ENCODE measurements at places on chromosomes 2 and 18.

- no peak for DNase-seq
Measured at GRCh38 chr2:197261808-197262226, 48.8 kb downstream of the ANKRD44 start.

DNA sequence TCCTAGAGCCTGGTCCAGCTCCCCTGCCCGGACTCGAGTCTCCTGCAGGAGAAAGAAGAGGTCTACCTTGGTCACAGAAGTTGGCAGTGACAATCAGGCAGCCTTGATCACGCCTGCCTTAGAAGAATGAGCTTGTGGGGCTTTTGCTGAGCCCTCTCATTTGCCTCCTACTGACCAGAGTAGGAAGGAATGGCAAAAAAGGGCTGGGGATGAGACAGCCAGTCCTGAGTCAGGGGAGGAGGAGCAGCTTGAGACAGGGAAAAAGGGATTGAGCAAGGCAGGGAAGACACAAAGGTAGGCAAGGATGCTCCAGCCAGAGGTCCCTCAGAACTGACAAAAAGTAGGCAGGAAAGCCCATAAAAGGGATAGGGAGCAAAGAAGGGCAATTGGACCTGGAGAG is 6.0 kb downstream of the WDR54 start:
- no peak for DNase-seq

DNA sequence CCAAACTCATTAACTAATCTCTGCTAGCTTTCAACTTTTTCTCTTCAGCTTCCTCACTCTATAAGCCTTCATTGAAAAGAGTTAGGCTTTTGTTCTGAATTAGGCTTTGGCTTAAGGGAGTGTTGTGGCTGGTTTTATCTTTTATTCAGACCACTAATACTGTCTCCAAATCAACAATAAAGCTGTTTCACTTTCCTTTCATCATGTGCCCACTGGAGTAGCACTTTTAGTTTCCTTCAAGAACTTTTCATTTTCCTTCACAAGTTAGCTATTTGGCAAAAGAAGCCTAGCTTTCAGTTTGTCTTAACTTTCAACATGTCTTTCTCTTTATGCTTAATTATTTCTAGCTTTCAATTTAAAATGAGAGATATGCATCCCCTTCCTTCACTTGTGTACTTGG is 271.7 kb upstream of the FSIP2 start:
- DNase-seq, result no peak

DNA sequence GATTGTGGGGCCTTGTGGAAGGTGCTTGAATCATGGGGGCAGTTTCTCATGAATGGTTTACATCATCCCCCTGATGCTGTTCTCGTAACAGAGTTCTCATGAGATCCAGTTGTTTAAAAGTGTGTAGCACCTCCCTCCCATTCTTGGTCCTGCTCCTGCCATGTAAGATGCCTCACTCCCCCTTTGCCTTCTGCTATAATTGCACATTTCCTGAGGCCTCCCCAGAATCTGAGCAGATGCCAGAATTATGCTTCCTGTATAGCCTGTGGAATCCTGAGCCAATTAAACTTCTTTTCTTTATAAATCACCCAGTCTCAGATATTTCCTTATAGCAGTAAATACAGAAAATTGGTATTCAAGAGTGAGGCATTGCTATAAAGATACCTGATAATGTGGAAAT is 15.6 kb upstream of the WDR75 start:
- no peak for DNase-seq

DNA sequence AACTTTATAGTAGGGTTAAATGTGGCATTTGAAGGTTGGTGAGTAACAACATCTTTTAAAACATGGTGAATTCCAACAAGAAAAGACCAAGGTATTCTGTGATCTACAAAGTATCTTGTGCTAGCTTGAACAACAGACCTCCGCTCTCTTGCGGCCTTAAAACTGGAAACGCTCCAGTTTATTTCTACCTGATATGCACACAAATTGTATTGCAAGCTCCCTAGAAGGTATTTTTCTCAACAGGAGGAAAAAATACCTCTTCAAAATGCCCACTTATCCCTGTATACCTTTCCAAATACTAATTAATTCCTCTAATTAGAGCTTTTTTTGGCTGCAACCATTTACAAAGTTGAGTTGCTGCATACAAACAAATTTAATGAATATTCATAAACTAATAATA is 69.5 kb downstream of the KCNH7 start:
- DNase-seq, result no peak

GRCh38 chr2:157256626-157257025 is 879 bp upstream of the GALNT5 start:
- no peak for DNase-seq

DNA sequence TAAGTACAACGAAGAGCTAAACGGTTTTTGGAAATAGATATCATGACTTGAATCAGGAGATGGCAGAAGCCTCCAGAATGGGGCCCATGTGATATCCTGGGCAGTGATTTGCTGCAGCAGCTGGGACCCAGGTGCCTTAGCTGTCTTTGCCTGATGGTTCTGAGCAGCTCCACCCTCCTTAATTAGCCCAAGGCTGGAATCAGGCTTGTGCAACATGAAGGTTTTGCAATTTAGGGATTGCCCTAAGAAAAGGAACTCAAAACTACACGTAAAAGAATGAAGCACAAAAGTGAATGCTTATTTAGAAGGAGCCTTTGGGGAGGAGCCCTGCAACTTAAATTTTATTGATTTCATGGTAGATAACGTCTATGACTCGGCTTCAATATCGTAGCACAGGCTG is 17.3 kb upstream of the CNDP2 start:
- DNase-seq, result no peak

- no peak for DNase-seq
Measured at GRCh38 chr18:79071503-79072210, 2.5 kb downstream of the ATP9B start.

DNA sequence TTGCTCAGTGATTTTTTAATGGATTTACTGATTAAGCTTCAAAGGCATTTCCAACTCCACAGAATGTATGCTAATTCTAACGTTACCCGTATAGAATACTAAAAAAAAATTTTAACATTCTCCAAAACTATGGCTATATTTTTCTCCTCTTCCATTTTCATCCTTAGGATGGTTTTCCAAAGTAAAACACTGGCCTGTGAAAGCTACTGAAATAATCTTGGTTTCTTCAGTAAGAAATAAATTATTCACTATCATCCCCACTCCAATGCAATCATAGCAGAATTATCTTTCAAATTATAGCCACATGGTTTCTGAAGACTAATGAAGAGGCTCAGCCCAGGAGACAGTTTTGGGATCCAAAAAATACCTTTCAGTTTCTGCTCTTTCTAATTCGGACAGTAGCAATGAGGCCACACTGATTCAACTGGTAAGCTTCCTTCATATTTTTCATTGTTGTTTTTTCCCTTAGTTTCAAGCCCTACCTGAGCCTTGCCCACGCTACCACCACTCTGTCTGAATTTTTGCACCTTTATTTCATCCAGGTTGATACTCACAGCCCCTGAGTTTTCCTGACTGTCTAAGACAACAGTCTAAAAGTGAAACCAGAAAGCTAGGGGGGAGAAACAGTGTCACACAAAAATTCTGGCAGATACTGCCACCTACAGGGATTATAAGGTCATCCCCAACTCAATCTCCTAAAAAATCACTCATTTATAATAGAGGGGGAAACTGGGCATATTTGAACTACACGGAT is 887.9 kb downstream of the NRXN1 start:
- no peak for DNase-seq

GRCh38 chr18:39497821-39498220 is 1932.2 kb upstream of the CELF4 start:
- no peak for DNase-seq

DNA sequence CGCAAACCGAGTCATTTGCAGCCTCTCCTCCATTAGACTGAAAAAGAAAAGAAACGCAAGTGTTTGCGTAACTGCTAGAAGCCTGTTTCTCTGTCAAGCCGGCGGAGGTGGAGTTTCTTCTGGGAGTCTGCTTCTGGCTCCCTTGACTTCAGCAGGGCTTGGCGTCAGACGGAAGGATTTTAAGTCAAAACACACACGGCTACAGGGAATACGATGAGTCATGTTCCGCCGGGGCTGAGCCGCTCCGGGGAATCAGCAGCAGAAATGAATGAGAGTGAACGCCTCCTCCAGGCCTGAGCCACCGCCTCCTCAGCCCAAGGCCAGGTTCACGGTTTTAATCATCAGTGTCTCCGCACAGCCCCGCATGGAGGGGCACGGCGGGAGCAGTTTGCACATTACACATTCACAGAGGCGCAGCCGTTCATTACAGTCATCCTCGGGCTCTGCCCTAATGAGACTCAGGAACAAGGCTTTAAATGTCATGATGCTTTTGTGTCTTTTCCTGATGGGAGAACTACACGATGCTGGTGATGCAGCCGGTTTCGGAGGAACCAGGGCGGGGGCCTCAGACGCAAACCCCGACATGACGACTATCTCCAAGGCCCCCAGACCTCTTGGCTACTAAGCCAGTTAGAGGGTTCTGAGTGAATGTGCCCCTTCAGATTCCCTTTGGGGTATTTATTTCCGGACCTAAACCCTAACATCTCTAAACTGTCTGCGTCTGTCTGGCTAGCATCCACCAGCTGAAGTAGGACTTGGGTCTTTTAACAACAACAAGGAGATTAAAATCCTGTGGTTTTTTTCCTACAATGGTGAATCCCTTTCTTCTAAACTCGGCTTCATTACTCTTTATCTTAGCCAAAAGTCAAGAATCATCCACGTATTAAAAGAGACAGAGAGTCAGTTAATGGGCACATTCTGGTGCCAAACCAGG is 11.1 kb upstream of the SCG2 start:
- DNase-seq, result no peak

DNA sequence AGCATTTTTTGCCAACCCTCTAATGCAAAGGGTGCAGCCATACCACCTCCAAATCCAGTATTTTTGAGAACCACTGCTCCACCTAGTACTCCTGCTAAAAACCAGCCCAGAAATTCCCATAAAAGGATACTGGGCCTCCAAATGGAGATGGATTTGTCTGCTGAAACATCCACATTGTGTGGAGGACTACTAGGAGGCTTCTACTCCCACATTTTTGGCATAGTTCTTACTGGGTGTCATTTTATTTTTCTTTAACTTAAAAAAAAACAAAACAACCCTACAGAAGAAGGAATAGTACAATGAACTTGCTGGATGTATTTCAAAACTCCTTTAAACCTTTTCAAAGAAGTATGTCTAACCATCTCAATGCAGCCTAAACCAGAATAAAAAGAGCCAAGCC is 219.2 kb downstream of the SRBD1 start:
- no peak for DNase-seq

DNA sequence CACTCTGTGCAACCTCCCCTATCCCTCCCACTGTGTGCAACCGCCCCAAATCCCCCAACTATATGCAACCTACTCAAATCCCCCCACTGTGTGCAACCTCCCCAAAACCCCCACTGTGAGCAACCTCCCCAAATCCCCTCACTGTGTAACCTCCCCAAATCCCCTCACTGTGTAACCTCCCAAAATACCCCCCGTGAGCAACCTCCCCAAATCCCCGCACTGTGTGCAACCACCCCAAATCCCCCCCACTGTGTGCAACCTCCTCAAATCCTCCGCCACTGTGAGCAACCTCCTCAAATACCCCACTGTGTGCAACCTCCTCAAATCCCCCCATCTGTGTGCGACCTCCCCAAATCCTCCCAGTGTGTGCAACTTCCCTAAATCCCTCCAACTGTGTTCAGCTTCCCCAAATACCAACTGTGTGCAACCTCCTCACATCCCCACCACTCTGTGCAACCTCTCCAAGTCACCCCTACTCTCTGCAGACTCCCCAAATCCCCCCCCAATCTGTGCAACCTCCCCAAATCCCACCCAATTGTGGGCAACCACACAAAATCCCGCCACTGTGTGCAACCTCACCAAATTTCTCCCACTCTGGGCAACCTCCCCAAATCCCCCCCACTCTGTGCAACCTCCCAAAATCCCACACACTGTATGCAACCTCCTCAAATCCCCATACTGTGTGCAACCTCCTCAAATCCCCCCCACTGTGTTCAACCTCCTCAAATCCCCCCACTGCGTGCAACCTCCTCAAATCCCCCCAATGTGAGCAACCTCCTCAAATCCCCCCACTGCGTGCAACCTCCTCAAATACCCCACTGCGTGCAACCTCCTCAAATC is 114.1 kb downstream of the TPO start:
- no peak for DNase-seq

- DNase-seq, result no peak
Measured at GRCh38 chr18:5253910-5254309, 41.6 kb downstream of the ZBTB14 start.

- peak; percentile 48 for DNase-seq
Measured at GRCh38 chr18:3012136-3013023, 564 bp downstream of the LPIN2 start.

DNA sequence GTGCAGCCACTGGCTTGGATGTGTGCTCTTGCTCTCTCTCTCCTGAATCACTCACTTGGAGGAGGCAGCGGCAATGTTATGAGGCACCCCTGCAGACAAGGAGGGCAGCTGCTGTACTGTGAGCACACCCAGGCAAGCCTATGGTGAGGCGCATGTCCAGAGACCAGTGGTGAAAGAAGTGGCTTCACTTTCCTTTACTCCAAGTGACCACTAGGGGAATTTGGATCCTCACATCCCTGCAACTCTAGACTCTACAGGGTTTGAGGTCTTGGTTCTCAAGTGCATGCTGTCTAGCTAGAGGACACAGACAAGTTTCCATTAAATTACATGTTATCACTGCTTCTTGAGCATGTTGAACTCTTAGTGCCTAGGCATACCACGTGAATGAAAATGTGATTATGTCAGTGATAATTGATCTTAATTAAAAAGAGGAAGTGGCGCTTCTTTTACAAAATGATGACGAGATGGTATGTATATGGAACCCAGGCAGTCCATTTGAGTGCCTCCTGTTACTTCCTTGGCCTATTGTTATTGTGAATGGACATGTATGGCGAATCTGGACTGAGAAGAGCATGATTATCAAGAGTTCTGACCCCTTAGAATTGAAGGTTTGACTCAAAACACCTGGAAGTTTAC is 181.0 kb upstream of the CDH2 start:
- DNase-seq, result no peak

DNA sequence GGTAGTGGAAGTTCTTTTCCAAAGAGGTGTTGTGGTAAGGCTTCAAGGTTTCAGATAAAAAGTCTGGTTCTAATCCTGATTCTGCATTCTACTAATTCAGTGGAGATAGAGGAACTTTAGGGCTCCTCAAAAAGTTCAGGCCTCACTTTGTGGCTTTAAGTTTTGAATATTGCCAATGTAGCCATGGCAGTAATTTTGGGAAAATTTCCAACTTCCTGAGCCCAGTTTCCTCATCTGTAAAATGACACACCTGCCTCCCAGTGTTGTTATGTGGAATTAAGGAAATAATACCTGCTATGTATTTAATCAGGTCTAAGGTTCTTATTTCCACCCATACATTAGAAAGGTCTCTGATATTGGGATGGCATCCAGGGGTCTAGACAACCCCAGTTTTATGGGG is 147.6 kb upstream of the ITGA6 start:
- DNase-seq, result no peak

GRCh38 chr18:12748671-12749070 is 45.8 kb downstream of the PSMG2 start:
- DNase-seq, result no peak

DNA sequence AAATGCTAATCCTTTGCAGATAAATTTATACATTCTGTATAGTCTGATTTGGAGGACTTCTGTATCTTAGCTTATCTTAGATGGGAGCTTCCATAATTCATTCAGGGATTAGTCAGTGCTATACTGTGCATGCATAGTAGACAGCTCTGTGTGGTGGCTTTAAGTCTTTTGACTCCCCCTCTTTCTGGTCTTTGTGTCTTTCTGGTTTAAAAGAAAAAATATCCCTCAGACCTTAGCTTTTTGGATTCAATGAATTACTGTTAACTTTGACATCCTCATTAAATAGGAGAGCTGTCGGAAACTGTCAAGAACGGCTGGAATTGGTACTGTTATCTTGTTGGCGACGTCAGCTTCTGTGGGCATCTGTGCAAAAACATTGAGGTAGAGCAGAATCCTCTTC is 130.4 kb downstream of the SPTBN1 start:
- no peak for DNase-seq

GRCh38 chr2:195443926-195444325 is 213.1 kb upstream of the SLC39A10 start:
- DNase-seq, result no peak
